ENCODE measurements at places on chromosomes 3 and 15.

- DNase-seq = no peak
Observed at GRCh38 chr15:85897895-85898717, 103.4 kb upstream of the KLHL25 start.

DNA sequence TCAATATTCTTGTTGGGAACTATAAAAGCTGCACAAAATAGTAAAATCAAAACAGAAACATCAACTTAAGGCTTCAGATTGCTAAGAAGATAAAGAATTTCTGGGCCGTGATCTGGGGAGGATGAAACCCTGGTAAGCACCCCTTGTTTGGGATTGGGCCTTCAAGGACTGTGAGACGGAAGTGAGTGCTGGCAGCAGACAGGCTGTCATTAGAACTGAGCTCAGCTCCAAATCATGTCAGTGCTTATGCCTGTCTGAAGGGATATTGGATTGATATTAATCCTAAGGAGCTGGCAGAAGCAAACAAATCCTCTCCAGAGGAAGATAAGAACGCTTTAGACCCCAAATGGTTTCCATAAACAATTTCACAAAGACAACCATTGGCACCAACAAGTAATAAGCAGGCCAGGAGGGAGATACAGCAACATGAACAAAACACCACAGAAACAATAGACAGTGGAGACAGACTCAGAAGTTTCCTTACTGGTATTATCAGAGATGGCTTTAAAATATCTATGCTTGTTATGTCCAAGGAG, 72.6 kb upstream of the CTXND1 start:
- DNase-seq = no peak

DNA sequence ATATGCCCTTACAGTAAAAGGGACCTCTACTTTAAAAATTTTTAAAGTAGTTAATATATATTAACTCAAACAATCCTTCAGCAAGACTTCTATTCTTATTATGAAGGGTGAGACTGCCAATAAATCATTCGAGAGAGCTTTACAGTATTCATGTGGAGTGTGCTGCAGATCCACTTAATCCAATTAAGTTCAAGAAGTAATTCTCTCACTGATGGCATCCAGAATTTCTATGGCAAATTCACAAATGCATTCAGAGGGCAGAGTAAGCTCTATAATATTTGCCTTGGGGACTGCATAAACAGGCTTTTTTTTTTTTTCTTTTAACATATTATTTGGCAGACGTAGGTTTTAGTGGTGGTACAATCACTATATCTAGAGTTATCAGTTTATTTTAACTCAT, 692.0 kb downstream of the NLGN1 start:
- DNase-seq = no peak

- no peak for DNase-seq
Observed at GRCh38 chr3:190968616-190969015, 106.1 kb upstream of the GMNC start.

DNA sequence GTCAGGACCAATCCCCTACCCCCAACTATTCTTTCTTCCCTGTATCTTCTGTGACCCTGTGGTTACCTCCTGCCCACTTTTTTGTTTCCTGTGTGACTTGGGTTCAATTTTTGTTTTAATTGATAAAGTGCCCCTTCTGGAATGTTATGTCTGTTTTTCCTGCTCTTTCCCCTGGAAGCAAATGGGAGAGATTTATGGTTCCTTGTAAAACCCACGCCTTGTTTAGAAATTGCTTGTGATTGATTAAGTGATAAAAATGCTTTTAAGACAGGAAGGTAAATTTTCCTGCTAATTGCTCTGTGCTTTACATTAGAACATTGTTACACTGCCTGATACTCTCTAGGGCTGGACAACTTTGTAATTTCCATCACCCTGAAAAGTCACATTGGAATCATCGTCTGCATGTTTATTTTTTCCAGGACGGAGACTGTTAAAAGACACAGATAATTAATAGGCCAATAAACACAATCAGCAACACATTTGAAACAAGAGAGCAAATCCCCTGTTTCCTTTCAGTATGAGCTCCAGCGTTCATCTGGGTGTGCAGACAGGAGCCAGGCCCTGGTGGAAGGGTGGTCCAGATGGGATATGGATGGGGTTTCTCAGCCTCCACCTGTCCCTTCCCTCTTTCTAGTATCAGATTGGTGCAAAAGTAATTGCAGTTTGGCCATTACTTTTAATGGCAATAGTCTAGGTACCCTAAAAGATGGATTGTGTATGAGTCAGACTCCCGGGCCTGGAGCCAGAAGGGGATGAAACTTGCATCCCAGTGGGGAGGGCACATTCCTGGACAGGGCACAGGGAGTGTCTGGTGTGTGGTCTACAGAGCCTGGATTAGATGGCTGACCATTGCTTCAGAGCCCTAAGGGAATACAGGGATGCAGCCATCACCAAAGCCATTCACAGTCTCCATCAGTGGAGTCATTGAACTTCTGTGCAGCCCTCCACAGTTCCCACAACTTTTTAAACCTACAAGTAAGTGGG, 58.1 kb upstream of the AGBL1 start:
- DNase-seq = no peak

- DNase-seq = no peak
Observed at GRCh38 chr3:38345879-38346586, 552 bp upstream of the XYLB start.

DNA sequence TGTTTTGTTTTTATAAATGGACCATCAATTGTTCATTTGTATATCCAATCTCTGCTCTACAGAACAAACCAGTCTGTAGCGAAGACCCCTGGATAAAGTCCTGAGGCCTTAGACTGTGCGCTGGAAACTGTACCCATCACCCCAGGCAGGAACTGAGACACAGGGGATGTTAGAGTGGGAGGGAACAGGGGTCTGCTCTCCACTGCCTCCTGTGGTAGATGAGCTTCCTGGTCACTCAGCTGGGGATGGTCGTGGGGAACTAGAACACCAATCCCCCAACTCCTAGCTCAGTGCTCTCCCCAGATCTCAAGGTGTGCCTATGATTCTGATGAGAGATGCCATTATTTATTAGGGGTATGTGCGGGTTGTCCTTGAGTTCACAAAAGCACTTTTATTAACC, 340.2 kb upstream of the IGF1R start:
- DNase-seq = no peak

- no peak for DNase-seq
Observed at GRCh38 chr3:17087509-17087908, 202.8 kb downstream of the PLCL2 start.

- no peak for DNase-seq
Observed at GRCh38 chr15:27086805-27087204, 115.8 kb downstream of the GABRG3 start.

DNA sequence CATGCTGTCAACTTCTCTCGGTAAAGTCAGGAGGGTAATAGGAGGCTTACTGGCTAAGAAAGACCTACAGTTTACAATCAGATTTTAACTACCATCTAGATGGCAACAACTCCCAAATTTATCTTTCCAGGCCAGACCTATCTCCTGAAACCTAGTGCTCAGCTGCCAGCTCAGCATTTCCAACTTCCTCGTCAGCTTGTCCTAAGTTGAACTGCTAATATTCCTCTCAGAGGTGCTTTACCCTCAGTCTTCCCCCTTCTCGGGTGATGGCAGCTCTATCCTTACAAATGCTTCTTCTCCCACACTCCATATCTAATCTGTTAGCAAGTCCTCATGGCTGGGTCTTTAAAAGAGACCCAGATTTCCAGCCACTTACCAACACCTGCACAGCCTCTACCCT, 36.9 kb upstream of the UBE2E2 start:
- DNase-seq = no peak

DNA sequence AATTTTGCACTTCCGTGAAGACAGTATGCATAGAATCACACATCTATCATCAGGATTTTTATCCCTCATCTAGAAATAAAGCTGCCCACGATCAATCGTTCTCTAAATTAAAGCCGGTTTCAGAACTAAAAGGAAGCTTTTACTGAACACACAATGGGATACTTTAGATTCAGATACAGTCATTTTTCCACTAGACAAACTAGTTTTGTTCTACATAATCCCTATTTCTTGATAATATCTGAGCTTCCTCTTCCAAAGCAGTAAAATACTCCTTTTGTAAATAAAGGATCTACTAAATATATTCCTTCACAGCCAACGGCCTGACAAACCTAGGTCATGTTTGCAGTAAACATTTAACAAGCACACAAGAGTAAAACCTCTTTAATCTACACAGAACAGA, 2.0 kb upstream of the GANC start:
- DNase-seq = no peak

DNA sequence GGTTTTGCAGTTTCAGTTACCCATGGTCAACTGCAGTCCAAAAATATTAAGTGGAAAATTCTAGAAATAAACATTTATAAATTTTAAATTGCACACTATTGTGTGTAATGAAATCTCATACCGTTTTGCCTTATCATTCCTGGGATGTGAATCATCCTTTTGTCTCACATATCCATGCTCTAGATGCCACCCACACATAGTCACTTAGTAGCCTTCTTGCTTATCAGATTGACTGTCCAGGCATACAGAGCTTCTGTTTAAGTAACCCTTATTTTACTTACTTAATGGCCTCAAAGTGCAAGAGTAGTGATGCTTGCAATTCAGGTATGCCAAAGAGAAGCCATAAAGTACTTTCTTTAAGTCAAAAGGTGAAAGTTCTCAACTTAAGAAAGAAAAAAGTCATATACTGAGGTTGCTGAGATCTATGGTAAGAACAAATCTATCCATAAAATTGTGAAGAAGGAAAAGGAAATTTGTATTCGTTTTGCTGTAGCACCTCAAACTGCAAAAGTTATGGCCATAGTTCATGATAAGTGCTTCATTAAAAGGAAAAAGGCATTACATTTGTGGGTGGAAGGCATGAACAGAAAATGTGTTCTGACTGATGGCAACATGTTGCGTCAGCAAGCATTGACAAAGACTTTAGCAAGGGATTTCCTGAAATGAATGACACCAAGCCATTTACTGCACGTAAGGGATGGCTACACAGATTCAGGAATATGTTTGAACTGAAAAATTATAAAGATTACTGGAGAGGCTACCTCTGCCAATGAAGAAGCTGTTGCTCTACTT, 43.8 kb downstream of the SPATA16 start:
- DNase-seq = no peak

GRCh38 chr15:66388576-66388975, 1.9 kb downstream of the MAP2K1 start:
- no peak for DNase-seq

- no peak for DNase-seq
Observed at GRCh38 chr15:82692171-82692570, 17.5 kb downstream of the AP3B2 start.

DNA sequence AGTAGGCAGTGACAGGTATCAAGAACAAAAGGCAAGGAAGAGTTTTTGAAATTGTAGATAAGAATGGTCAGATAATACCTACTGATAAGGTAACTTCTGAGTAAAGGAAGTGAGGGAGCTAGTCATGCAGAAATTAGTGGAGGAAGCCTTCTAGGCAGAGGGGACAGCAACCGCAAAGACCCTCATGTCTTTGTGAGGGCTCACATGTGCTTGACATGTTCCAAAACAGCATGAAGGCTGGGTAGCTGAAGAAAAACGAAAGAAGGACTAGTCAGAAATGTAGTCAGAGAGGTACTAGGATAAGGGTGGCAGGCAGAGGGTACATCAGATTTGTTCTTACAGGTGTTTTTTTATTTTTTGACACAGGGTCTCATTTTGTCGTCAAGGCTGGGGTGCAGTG, 5.3 kb downstream of the SIN3A start:
- no peak for DNase-seq

GRCh38 chr3:157573281-157573680, 70.1 kb upstream of the VEPH1 start:
- no peak for DNase-seq

GRCh38 chr3:143751643-143752178, 96.6 kb downstream of the SLC9A9 start:
- no peak for DNase-seq

GRCh38 chr3:115659253-115660220, 36.2 kb downstream of the GAP43 start:
- no peak for DNase-seq

- no peak for DNase-seq
Observed at GRCh38 chr3:106773795-106774194, 603.4 kb upstream of the CCDC54 start.
